ENCODE measurements at places on chromosomes 1 and 21.
A peak's percentile ranks its signal among the peaks of the same experiment; 100 is the strongest.

DNA sequence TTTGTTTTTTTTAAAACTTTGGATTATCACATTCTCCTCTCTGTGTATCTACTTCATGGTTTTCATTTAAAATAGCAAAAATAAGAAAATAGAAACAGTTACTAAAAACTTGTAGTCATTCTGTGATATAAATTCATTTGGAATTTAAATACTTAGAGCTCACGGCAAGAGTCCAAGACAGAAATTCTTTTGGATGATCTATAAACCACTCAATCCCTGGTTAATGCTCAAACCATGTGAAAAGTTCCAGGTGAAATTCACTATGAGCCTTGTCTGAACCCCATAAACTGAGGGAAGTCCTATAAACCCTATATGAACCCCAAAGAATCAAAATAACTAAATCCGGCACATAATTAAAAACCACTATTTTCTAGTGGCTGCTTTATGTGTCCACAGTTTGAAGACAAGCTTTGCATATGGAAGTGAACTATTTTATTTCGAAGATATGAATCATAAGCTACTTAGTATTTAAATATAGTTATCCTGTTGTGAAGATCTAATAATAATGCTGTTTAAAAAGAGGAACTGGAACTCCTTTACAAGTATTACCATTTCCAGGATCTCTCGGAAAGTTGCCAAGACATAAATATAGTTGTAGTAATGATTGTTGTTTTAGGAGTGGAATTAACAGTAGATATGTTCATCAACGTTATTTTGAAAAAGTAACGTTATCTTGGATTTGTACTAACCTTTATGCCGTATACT is 163.5 kb downstream of the NFIA start:
- DNase-seq: no peak

GRCh38 chr21:45051580-45052434 is 22.6 kb upstream of the ADARB1 start:
- no peak for DNase-seq

- DNase-seq: no peak
Observed at GRCh38 chr1:202329891-202330290, 11.8 kb downstream of the UBE2T start.

- peak; percentile 7 for DNase-seq
Observed at GRCh38 chr1:62841587-62842169, 57.7 kb downstream of the ATG4C start.

GRCh38 chr1:204463125-204464060 is 31.2 kb downstream of the PIK3C2B start:
- DNase-seq: no peak

- DNase-seq: no peak
Observed at GRCh38 chr21:37348664-37349063, 17.9 kb upstream of the DYRK1A start.

DNA sequence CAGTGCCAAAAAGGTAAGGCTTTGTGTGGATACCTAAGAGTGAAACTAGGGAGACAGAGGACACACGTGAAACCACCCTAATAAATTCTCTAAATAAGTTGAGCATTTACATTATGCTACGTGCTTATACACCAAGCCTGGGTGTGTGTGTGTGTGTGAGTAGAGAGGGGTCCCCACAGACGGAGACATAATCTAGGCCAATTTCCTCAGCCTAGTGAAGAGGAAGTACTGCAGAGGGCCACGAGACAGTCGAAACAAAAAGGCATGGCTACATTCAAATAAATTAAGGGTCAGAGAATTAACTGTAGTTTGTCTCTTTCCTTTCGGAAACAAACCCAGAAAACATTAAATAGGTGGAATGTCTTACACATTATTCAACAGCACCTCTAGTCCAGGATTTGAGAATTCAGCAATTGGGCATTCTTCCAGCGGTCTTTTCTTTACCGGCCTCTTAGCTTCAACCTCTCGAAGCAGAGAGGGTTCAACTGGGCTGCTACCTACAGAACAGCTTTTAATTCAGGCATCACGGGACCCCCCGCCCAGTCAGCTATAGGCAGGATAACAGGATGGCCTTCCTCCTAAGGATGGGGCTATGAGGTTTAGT is 75.0 kb downstream of the DESI2 start:
- DNase-seq: no peak

- DNase-seq: no peak
Observed at GRCh38 chr1:112105557-112105956, 116.1 kb upstream of the KCND3 start.

- no peak for DNase-seq
Observed at GRCh38 chr1:229186373-229187056, 84.4 kb upstream of the RAB4A start.

- no peak for DNase-seq
Observed at GRCh38 chr1:43711049-43711448, 3.7 kb downstream of the ST3GAL3 start.

DNA sequence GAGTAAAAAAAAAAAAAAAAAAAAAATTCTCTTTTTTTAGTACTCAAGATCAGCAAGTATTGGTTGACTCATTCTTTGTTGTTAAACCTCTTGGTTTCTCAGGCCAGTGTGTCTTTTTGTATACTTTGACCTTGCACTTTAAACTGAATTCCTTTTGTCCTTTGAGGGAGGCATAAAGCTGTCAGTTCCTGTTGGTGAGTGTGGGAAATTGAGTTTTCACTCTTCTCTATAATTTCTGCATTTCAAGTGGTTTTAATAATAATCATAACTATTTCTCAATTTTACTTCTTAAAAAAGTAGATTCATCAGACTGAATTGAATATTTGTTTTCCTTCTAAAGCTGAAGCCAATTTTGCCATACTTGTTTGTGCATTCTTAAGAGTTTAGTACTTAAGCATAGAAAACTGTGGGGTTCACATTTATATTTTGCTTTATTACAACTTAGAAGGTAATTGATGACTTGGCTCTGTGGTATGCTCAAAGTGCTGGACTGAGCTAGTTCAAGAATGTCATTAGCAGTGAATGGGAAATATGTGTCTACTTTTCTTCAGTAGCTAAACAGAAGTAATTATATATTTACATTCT is 43.4 kb downstream of the ITSN1 start:
- no peak for DNase-seq

- peak; percentile 42 for DNase-seq
Observed at GRCh38 chr1:207499573-207499972, 3.6 kb downstream of the CR1 start.

GRCh38 chr1:226887006-226887405 is 16.6 kb downstream of the PSEN2 start:
- DNase-seq: no peak

DNA sequence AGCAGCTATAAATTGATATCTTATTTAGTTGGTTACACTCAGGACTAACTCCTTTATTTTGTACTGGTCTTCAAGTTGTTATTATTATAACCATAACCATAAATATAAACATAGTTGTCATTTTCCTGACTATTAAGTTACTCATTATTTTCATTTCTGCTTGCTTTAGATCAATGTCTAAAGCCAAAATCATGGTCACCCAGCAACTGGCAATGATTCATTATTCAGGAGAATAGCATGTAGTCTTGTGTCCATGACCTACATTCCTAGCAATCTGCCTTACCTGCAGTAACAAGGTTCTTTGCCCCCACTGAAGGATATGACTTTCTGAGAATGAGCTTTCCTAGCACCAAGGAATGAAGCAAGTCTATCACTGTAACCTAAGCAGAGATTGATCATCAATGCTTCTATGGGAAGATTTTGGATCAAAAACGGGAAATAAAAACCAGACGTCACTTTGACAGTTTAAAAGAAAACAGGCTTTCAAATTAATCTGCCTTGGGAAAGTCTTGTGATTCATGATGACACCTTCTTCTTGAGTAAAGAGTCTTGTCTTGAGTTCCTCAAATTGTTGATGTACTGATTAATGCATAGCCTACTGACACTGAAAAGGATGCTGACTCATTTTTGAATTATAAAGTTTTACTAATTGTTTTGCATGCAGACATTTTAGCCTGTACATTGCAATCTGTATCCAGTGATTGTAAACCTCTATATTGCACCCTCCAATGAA is 203.3 kb upstream of the IVNS1ABP start:
- no peak for DNase-seq

DNA sequence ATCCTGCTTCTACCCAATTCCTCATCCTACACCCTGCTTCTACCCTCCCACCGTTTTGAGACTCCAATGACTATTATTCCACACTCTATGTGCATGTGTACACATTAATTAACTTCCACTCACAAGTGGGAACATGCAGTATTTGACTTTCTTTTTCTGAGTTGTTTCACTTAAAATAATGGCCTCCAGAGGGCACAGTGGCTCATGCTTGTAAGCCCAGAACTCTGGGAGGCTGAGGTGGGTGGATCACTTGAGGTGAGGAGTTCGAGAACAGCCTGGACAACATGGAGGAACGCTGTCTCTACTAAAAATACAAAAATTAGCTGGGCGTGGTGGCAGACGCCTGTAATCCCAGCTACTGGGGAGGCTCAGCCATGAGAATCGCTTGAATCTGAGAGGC is 464.8 kb downstream of the PTBP2 start:
- no peak for DNase-seq

DNA sequence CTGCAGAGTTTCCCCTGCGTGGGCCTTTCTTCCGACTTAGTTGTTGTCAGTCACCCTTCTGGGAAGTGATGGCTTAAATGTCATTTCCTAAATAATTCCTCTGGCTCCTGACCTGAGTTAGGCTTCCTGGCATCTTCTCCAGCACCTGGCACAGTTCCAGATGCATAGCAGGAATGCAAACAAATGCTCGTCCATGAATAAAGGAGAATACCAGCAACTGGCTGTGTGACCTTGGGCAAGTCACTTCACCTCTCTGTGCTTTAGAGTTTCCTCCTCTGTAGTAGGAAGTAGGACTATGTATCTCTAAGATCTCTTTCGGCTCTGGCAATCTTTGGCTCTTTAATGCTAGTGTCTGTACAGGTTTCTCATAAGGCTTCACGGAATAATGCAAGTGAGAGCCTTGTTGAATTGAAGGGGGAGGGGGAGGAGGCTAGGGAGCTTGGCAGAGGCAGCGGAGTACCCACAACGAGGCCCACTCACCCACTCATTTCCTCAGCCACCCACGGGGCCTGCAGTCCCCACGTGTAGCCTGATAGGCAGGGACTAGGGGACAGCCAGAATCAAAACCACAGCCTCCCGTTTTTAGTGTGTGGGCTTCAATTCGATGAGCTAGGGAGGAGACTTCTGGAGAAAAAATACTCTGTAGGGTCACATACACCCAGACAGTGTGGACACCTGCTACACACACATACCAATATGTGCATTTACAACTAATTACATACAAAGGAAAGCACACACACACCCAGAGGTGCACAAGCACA is 48.1 kb downstream of the TENT5C start:
- DNase-seq: no peak

GRCh38 chr1:1847890-1848289 is 43.0 kb downstream of the GNB1 start:
- no peak for DNase-seq

DNA sequence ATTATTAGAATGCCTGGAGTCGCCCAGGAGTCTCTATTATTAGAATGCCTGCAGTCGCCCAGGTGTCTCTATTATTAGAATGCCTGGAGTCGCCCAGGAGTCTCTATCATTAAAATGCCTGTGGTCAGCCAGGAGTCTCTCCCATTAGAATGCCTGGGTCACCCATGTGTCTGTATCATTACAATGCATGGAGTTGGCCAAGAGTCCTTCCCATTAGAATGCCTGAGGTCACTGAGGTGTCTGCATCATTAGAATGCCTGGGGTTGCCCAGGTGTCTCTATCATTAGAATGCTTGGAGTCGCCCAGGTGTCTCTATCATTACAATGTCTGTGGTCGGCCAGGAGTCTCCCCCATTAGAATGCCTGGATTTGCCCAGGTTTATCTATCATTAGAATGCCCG is 66.9 kb downstream of the RNF187 start:
- DNase-seq: no peak
